ENCODE measurements at places on chromosomes 16 and 17.

GRCh38 chr16:4200000-4200780, 41.7 kb downstream of the SRL start:
- peak; percentile 57 for DNase-seq

- DNase-seq, result peak; percentile 15
These were observed 56.3 kb downstream of the LMF1 start for GRCh38 chr16:914440-914839.

- DNase-seq, result no peak
These were observed 178.2 kb upstream of the SOX9 start for GRCh38 chr17:71942626-71943025.

DNA sequence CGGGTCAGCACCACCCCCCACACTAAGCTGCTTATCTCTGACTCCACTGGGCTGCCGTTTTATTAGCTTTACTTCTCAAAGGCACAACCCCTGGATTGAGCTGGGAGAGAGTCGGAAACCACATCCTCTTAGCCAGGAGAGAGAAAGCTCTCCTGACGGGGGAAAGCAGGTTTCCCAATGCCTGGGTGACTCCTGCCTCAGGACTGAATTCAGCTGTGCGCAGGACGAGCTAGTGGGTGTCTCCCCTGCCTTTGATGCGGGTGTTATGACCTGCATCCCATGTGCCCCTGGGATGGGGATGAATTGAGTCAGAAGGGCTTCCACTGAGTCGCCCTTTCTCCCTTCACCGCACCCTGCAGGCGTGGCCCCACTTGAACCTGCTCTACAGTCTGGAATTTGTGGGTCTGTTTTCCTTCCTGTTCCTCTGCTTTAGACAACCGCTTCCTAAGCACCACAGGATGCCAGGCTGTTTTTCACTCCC, 819.2 kb upstream of the EEF2KMT start:
- no peak for DNase-seq

GRCh38 chr16:80280557-80280956, 260.2 kb upstream of the DYNLRB2 start:
- no peak for DNase-seq

- DNase-seq, result no peak
These were observed at the start of gene GSDMA for GRCh38 chr17:39962642-39963220. GSDMA (plus strand) TSS chr17:39963004; CDS start chr17:39965688, 2,684 bp downstream.

GRCh38 chr17:9313346-9313745, 262.3 kb downstream of the STX8 start:
- no peak for DNase-seq

GRCh38 chr17:64009571-64010402, 10.6 kb downstream of the ICAM2 start:
- DNase-seq, result no peak

DNA sequence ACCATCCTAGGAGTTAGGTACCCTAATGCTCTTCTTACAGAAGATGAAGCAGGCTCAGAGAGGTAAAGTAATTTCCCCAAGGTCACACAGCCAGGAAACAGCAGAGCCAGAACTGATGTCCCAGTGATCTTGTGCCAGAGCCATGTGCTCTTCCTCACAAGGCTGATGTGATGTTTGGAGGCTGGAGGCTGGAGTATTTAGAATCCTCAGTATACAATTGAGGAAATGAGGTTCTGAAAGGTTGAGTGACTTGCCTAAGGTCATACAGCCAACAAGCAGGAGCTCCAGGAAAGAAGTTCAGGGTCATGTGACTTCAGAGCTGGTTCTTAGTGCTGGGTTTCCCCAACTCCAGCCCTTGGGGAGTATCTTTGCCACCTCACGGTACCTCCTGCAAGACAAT, 18.5 kb downstream of the ITPRIPL2 start:
- DNase-seq, result no peak

DNA sequence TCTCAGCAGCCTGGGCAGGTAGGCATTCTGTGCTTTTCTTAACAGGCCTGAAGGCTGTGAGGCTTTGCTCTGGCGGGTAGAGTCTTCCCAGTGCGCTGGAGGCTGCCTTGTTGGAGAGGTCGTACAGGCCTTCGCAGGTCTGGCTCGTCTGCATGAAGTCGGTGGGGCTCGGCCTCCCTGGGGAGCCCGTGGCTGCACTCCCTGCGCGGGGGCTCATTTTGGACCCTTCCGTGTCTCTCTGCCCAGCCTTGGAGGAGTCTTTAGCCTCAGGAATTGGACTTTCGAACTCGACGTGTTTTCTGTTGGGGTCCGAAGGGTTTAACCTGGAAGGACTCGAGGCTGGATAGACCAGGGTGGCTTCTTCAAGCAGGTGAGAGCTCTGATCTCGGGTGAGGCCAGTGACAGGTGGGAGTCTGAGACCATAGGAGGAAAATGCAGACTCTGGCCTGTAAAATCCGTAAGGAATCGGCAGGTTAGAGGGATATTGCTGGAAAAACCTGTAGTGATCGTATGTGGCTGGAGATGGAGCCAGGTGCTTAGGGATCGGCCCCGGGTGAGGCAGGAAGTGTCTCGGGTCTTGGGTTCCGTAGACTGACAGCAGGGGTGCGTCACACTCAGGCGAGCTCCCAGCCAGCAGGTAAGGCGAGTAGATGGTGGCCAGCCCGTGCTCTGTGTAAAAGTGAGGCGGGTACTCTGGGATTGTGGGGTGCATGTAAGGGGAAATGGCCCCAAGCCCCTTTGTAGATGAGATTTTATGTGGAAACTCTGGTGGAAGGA, 8.6 kb downstream of the ZNF750 start:
- no peak for DNase-seq

GRCh38 chr16:87895641-87896141, 26.4 kb upstream of the SLC7A5 start:
- DNase-seq, result peak; percentile 87

DNA sequence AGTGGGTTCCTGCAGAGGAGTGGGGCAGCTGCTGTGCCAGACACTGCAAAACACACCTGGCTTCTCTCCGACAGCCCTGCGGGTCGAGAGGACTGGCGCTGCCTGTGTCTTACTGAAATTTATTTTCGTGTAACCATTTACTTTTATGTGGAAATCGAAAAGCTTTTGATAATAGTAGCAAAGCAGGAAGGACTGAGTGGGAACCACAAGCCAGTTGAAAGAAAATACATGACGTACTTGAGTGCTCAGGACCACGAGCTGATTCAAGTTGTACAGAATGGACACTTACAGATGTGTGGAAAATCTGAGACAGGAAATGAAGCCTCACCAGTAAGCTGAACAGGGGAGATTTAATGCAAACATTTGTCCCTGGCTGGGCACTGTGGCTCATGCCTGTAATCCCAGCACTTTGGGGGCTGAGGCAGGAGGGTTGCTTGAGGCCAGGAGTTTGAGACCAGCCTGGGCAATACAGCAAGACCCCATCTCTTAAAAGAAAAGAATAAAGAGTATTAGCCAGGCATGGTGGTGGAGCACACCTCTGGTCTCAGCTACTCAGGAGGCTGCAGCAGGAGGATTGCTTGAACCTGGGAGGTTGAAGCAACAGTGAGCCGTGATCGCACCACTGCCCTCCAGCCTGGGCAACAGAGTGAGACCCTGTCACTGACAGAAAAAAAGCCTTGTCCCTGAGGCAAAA, 11.3 kb upstream of the RPL13 start:
- DNase-seq, result no peak

DNA sequence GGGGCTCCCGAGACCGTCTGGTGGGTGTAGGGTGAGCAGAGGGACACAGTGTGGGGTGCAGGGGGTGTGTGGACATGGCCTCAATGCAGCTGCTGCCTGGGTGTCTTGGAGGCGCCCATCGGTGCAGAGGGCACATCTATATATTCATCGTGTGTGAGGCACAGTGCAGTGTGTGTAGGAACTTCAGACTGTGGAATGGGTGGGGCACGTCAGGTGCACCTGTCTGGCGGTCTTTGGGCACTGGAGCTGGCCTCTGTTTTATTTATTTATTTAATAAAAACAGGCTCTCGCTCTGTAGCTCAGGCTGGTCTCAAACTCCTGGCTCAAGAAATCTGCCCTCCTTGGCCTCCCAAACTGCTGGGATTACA, 16.8 kb downstream of the LASP1 start:
- no peak for DNase-seq

GRCh38 chr16:53600126-53600525, 97.1 kb upstream of the AKTIP start:
- DNase-seq, result peak; percentile 64

GRCh38 chr17:38509772-38510420, 81.6 kb downstream of the ARHGAP23 start:
- DNase-seq, result no peak

- no peak for DNase-seq
These were observed 58.9 kb downstream of the ASIC2 start for GRCh38 chr17:33234233-33234632.

GRCh38 chr16:29676989-29677785, 1.8 kb upstream of the QPRT start:
- DNase-seq, result no peak

- no peak for DNase-seq
These were observed 43.3 kb upstream of the ZCCHC14 start for GRCh38 chr16:87535855-87536794.

- DNase-seq, result no peak
These were observed 144.8 kb downstream of the CDH8 start for GRCh38 chr16:61891460-61891859.

DNA sequence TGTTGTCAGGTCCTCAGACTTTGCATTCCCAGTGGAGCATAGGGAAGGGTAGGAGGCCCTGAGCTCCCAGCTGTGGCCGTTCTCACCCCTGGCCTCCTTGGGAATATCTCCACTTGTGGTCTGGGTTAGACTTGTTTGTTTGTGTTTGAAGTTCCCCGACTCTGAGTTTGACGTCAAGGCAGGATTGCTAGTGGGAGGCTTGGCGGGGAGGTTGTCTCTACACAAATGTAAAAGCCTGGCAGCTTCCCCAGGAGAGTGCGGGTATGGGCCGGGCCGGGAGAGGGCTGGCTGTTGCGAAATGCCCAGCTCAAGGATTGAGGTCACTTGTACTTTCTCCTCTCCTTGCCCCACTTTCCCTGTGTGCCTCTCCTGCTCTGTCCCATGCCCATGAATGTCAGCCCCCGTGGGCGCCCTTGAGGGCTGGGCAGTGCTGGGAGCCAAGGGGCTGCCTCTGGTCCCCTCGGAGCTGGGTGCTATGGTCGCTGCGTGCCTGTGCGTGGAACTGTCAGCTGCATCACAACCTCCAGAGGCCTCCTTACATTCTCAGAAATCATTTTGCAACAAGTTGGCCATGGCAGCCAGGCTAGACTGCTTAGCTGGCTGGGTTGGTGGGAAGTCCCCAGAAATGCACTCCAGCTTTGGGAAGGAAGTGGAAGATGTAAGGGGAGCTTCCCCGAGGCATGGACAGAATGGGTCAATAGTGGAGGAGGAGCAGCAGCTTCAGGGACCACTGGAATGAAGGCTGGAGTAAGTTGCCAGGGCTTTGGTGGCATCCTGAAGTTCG, 84.3 kb downstream of the KSR1 start:
- DNase-seq, result peak; percentile 80

- peak; percentile 57 for DNase-seq
These were observed 32.3 kb downstream of the CHD9 start for GRCh38 chr16:53087101-53087500.

DNA sequence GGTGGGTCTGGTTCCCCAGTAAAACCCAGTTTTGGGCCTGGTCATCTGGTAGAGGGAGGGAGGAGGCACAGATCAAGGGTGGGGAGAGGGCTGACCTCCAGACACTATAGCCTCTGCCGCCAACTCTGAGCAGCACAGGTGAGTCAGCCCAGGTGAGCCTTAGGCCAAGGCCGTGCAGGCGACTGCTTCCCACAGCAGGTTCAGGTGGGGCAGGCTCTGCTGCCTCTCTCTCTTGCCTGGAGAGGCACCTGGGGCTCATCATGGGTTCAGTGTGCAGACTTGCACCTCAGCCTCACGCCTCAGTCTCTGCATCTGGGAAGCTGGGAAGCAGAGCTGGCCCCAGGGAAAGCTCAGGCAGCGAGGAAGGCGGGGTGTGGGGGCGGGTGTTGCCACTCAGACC, 37.8 kb upstream of the IL34 start:
- DNase-seq, result no peak

GRCh38 chr16:73126525-73126853, 78.6 kb upstream of the ZFHX3 start:
- peak; percentile 81 for DNase-seq

DNA sequence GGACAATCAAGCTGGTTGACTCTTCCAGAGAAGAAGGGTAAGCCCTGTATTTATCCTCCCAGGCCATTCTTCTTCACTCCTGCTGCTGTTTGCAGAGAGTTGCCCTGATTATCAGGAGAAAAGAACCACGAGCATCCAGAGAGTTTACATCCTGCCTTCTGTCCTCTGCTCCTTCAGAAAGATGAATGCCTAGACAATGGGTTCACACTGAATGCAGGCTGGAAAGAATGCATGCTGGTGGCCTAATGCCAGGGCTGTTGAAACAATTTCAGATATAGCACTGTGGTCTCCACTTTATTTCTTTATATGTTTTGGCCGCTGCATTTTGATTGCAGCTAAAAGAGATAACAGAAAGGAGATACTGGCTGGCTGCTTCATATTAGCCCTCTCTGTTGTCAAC, 21.2 kb upstream of the HAS3 start:
- DNase-seq, result peak; percentile 34

DNA sequence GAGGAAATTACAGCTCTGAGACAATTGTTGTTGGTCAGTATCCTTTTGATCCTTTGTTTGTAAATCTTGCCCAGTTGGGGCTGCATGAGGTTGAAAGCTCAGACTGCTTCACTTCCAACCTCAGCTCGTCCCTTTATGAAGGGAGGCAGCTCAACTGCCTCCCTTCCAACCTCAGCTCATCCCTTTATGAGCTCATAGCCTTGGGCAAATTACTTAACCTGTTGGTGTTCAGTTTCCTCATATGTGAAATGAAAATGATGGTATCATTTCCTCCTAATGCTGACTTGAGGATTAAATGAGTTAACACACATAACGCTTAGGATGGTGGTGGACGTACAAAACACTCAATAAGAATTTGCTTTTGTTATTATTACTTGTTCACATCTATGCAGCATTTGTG, 265.1 kb downstream of the CDH13 start:
- no peak for DNase-seq

GRCh38 chr17:4301066-4301465, 37.3 kb upstream of the ANKFY1 start:
- no peak for DNase-seq

DNA sequence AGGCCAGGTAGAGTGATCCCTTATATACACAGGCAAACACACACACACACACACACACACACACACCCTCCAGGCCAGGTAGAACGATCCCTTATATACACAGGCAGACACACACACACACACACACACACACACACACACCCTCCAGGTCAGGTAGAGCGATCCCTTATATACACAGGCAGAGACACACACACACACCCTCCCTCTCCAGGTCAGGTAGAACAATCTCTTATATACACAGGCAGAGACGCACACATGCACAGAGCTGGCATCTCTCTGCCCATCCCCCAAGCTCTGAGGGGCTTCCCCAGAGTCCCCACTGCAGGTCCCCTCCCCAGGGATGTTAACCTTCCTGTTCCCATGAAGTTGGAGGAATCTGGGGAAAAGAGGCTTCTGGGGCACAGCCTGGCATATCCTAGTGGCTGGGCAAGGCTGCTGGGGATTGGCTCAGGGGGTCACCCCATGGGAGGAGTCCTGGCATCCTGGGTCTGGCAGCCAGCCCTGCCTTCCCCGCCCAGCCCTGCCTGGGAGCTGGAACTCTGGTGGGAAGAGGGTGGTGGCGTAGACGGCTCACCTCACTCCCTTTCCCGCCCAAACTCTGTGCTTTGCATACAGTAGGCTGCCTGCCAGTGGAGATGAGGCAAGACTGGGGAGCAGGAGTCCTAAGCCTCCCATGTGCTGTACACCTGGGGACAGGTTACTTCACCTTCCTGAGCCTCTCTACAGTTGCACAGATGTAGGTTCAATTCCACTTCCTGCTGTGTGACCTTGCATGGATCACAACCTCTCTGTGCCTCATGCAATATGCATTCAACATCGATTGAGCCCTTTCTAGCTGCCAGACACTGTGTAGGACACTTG, 41.8 kb downstream of the TEKT5 start:
- DNase-seq, result no peak

GRCh38 chr16:85662976-85663830, 25.6 kb downstream of the GINS2 start:
- no peak for DNase-seq
